ENCODE measurements at places on chromosomes 5 and 9.

- no peak for DNase-seq
Measured at GRCh38 chr5:181282874-181283273, 21.9 kb upstream of the TRIM52 start.

DNA sequence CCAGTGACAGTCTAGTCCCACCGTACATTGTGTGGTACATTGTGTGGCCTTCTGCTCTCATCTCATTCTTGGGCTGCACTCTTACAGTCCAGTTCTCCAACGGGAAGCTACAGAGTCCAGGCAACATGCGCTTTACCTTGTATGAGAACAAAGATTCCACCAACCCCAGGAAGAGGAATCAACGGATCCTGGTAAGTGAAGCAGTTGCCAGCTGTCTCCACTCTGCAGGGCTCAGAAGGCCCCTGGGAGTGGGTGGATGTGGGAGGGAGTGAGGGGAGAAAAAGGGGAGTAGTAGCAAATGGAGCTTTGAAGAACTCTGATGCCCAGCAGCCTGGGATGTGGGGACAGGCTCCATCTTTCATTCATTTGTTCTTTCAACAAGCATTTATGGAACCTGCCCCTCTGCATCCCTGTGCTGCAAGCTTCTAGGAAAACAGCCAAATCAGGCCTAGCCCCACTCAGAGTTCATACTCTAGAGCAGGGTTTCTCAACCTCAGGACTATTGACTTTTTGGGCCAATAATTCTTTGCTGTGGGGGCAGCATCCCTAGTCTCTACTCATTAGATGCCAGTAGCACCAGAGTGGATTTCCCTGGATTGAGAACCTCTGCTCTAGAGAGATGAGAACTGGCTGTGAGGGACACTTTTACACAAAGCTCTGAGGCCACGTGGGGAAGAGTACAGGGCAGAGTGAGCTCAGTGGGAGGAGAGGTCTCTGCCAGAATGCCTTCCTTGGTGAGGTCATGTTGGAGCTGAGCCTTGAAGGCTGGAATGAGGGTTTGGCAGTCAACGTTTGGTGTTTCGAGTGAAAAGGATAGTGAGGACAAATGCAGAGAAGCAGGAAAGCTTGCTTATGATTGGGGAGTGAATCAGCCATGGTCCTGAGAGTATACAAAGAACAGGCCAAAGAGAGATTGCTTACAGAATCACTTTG lies 1.1 kb downstream of the POLR1E start:
- DNase-seq = no peak

GRCh38 chr9:90808398-90808797 lies 6.8 kb downstream of the SYK start:
- DNase-seq = no peak

- DNase-seq = no peak
Measured at GRCh38 chr9:21970800-21971640, 23.2 kb downstream of the CDKN2A start.

- no peak for DNase-seq
Measured at GRCh38 chr5:35266276-35266675, 36.0 kb upstream of the PRLR start.

GRCh38 chr5:126878634-126879033 lies 101.7 kb downstream of the LMNB1 start:
- no peak for DNase-seq

DNA sequence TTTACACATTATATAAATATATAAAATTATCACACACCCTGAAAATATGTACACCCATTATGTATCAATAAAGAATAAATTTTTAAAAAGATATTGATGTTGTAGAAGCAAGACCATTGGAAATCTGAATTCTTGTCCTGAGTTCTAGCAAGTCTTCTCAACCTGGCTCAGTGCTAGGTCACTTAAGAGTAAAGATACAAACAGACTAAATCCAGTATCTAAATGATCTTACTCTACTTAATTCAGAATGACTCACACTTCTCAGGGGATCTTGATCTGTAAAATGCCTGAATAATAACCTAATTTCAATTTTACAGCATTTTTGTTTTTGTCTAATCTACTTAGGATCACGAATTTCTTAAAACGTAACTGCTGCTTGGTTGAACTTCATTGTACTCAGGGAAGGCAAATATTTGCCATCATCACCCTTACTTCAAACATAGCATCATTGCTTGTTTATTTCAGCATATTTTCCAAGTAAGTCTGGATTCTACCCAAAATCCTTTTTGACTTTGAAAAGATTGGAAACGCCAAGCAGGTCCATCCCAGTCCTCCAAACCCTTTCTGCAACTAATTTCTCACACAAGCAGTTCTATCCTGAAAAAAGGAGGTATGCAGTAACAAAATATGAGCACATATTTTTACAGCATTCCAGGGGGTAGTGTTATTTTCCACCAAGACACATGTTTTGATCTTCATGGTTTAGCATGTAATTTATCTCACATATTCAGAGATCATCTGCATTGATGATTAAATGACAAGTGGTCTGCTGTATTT lies 582.6 kb downstream of the PSAT1 start:
- DNase-seq = no peak

DNA sequence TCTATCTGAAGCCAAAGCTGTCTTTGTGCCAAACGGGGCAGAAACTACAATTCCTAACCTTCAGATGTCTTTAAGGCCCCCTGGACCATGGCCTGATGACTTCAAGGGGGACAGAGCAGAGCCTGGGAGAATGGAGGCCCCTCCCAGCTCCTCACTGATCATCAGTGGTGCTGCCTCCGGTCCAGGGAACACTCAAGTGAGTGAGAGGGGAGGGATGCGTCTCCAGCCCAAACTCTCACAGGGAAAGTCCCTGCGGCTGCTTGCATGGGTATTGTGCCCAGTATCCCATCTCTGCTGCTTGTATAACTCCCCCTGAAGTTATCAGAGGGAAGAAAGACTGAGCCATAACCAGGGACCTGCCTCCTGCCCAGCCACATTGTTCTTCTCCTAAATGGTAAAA lies 231.5 kb upstream of the PANK3 start:
- no peak for DNase-seq

- DNase-seq = no peak
Measured at GRCh38 chr5:179355976-179356974, 11.0 kb upstream of the ADAMTS2 start.

DNA sequence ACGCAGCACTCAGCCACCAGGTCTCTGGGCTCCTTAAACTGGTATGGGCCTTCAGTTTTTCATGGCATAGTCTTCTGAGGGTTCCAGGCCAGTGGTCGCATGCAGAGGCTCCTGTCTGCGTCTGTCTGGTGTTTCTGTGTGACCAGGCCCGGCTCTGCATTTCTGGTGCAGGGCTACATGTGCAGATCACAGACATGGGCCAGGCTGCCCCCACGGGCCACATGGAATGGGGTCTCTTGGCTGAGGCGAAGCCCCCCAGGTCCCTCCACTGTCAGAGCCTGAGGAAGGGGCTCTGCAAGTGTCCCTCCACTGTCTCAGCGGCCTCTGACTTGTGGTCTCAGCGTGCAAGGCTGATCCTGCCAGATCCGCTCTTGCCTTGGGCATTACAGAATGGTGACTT lies 15.6 kb upstream of the CARD19 start:
- DNase-seq = no peak

DNA sequence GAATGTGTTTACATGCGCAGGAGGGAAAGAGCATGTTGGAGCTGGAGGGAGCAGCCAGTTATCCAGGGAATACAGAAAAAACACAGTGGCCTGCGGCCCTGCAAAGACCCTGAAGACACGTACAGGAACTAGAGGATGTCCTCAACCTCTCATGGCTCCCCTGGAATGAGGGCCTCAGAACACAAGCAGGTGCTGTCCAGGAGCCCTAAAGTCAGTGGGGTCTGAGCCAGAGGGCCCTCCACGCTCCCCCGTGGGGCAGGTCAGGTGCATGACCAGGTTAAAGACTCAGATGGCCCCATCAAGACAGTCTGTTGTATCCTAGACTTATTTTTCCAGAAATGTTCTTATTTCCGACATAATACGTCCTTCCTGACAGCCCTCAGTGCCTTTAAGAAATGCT lies 106.9 kb downstream of the ROR2 start:
- no peak for DNase-seq

- no peak for DNase-seq
Measured at GRCh38 chr5:133086366-133086875, 34.6 kb downstream of the HSPA4 start.

Data from stimulated activated CD4-positive, alpha-beta T cell treated with anti-CD3 and anti-CD28 coated beads, Interleukin-1b, Interleukin-23, amount 100 ng/mL, for 4 hours (primary cell).